DMS 273 treated with DMSO at 0.1 percent for 48 hours (cell line): ENCODE measurements at places on chromosomes 2 and 18.
A peak's percentile ranks its signal among the peaks of the same experiment; 100 is the strongest.

GRCh38 chr2:187299122-187299906, 148.7 kb downstream of the CALCRL start:
- DNase-seq, result no peak

GRCh38 chr2:467543-467891, 179.6 kb upstream of the ALKAL2 start:
- no peak for DNase-seq

DNA sequence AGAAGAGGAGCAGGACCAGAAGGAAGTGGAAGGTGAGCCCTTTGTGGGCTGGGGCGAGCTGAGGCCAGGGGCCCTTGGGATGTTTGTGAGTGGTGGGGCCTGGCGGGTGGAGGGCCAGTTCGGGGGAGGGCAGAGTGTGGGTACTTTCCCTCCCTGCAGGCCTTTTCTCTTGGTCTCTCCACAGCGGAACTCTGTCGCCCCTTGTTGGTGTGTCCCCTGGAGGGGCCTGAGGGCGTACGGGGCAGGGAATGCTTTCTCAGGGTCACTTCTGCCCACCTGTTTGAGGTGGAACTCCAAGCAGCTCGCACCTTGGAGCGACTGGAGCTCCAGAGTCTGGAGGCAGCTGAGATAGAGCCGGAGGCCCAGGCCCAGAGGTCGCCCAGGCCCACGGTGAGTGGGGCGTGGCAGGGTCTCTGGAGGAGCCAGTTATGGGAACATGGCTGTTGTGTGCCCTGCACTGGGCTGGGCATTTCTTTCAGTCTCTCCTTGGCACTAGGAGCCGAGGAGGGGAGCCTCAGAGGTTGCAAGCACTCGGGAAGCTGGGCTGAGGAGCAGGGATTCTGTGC, 10.8 kb downstream of the STK11IP start:
- DNase-seq, result no peak

- DNase-seq, result no peak
These were observed 377.4 kb downstream of the RPRM start for GRCh38 chr2:153101187-153101586.

GRCh38 chr2:10326707-10327594, 24.2 kb downstream of the HPCAL1 start:
- DNase-seq, result peak; percentile 94

- DNase-seq, result no peak
These were observed 75.6 kb upstream of the ITGB6 start for GRCh38 chr2:160275656-160276055.

GRCh38 chr2:123451542-123451941, 573.5 kb upstream of the CNTNAP5 start:
- DNase-seq, result no peak

DNA sequence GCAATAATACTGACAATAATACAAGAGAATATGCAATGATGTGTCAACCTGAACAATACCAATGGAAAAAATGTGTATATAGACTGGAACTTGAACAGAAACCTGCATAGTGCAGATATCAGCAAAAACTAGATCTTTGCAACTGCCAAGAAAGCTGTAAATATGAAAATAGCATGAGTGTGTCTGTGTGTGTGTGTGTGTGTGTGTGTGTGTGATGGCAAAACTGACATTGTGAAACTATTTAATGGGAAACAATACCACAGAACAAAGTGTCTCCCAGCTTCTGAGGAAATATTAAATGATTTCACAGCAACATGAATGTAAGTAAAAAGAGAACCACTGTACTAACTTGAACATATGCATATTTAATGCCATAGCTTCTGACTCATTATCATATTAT, 558.2 kb upstream of the LINC00305 start:
- no peak for DNase-seq
